ENCODE measurements at places on chromosomes 12 and 14. TPM values are rescaled to one million over a fixed set of nuclear protein-coding genes. Genes with fewer than 3 reads are reported as not detected.
A peak's percentile ranks its signal among the peaks of the same experiment; 100 is the strongest.

Gene TPH2
- not detected for total RNA-seq

- peak; percentile 28 for DNase-seq
These were observed 35.2 kb downstream of the SCARB1 start for GRCh38 chr12:124828264-124829007.

GRCh38 chr14:102417001-102417431 lies 54.3 kb downstream of the TECPR2 start:
- DNase-seq: no peak

Gene XPOT
- 90.7 TPM for total RNA-seq

DNA sequence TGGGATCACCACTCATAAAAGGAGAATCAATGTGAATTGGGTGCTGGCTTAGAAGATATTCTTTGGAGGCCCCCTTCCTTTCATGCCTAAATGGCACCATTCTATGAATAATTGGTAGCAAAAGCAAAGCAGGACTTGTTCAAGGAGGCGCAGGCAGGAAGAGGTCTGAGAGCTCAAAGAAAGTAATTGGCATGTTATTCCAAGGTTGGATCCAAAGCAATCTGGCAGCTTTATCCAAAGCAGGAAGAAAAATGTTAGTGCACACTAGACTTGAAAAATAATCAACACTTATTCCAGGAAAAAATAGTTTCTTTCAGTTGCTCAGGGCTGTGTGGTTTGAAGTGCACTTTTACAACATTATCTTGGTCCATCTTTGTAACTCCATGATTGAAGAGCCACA lies 326.4 kb downstream of the NUAK1 start:
- no peak for DNase-seq

DNA sequence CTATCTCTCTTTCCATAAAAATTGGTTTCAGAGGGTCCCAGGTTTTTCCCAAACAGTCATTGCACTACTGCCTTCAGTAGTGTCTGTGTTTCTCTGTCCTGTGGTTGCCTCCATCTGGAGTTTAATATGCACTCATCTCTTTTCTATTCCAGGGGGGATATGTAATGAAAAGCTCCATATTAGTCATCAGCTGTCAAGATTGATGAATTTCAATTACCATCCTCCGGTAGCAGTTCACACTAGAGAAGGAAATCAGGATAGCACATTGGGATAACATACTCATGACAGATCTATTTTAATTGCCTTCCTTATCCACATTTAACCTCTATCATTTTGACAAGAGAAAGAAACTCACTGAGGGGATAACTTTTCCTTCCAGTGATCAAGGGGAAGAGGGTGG lies 589.0 kb upstream of the SEL1L start:
- no peak for DNase-seq

DNA sequence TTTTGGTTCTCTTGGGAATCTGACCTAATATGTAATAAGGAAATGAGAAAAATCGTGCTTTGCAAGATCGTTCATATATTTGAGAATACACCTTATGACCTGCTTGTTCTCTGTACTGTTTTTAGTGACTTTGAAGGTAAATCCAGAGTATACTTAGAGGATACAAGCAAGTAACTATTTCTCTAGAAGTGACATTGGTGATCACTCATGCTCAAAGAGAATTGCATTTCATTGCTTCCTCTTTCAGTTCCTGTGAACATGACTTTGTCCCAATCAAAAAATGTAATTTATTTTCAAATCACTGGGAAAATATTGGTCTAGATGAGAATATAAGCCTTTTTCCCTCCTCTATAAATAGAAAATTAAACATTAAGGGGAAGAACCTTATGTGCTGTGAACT lies 2.7 kb downstream of the KTN1 start:
- no peak for DNase-seq

- no peak for DNase-seq
These were observed 9.4 kb upstream of the MORN3 start for GRCh38 chr12:121678716-121679300.

- DNase-seq: no peak
These were observed 320.0 kb downstream of the DPF3 start for GRCh38 chr14:72573725-72574417.

Gene PRH2
- total RNA-seq: not detected

- DNase-seq: no peak
These were observed 81.3 kb upstream of the NRXN3 start for GRCh38 chr14:78088916-78089315.

- DNase-seq: peak; percentile 76
These were observed 110.7 kb downstream of the SLC25A21 start for GRCh38 chr14:37061697-37062096.

Gene KLRC3
- not detected for total RNA-seq

Gene MEG3
- total RNA-seq: 14.3 TPM

DNA sequence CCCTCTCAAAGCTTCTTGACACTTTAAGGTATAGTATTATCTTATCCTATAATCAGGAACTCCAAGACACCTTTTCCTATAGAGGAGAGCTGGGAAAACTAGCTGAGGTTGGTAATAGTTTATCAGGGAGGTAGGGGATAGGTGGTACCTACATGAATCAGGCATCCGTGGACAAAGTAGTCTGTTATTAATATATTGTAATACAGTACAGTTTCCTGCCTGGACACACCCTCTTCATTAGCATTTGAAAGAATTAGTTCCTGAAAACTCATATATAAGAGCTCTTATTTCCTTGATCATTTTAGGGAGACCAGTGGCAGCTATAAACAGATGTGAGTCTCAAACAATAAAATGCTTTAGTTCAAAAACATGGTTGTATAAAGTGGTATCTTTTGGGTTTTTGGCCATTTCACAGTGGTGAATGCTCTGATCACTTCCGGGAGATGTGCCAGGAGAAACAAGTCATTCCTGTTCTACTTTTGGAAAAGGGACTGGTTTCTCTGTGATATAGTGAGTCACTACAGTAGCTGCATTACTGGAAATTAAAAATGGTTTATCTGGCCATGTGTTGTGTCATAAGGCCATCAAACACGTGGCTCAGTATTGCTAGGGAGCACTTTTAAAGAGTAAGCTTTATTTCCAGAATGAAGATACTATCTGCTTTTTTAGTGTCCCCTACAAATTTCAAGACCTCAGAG lies 98.1 kb downstream of the KLRB1 start:
- peak; percentile 1 for DNase-seq

DNA sequence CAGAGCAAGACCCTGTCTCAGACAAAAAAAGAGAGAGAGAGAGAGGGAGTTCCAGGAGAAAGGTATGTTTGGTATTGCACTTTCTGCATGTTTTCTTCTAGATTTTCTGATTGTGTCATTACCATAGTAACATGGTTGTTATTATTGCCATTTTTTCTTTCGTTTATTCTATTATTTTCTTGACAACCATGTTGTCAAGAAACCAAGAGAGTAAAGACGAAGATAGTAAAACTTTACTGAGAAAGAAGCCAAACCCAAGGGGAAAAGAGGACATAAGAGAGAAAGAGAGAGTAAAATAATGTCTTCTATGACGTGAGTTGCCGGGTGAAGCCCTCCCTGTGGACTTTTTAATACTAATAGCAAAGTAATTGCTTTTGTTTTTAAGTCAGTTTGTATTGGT lies 1186.0 kb upstream of the SEL1L start:
- DNase-seq: no peak

- no peak for DNase-seq
These were observed 1.5 kb upstream of the HSP90B1 start for GRCh38 chr12:103928682-103929045.

DNA sequence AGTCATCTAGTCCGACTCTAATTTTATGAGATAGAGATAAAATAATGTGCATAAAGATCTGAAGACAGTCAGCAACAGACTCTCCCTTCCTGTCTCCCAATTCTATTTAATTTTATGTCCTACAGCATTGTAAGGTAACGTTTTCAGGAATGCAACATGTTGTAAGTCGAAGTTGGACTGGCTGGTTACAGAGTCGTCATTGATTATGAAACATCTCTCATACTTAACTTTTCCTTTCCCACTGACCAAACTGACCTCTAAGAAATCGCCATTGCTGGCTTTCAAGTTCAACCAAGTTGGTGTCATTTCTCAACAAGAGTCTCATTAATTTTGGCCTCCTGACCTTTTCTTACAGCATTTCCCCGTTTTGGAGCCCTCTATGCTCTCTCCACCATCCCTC lies 4.9 kb upstream of the RIC8B start:
- DNase-seq: no peak

DNA sequence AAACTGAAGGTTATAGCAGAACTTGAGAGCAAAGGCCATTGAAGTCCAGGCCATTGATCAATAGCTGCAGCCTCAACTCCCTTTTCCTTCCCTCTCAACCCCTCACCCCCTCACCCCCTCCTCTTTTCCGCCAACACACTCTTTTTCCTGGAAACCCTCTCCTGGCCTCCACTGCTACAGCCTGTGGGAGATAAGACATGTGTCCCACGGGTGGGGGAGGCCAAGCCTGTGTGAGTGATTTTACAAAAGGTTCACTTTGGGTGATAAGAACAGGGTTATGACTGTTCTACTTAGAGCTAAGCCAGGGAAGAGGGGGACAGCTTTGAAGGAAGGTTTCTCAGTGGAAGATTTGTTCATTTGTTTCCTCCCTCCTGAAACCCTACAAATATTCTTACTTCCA lies 9.2 kb upstream of the FGF23 start:
- no peak for DNase-seq

Gene ADCY4
- total RNA-seq: not detected

Gene NYNRIN
- 0.33 TPM for total RNA-seq

- DNase-seq: no peak
These were observed 10.6 kb upstream of the NCOR2 start for GRCh38 chr12:124577986-124578385.

DNA sequence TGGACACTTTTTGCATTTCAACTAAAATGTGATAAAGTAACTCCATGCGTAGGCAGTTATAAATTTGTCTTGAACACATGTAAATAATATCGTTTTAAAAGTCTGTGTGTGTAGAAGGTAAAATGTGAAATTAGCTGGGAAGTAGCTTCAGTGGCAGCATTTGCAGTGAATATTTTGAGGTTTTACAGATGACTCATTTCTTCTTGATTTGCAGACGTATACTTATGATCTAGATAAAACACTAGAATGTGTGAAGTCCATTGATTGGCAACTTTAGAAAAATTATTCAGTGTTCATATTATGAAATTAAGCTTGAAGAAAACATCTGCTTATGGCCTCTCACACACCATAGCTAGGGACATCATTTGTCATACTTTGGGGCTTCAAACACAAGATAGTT lies 788.6 kb upstream of the NOVA1 start:
- no peak for DNase-seq

DNA sequence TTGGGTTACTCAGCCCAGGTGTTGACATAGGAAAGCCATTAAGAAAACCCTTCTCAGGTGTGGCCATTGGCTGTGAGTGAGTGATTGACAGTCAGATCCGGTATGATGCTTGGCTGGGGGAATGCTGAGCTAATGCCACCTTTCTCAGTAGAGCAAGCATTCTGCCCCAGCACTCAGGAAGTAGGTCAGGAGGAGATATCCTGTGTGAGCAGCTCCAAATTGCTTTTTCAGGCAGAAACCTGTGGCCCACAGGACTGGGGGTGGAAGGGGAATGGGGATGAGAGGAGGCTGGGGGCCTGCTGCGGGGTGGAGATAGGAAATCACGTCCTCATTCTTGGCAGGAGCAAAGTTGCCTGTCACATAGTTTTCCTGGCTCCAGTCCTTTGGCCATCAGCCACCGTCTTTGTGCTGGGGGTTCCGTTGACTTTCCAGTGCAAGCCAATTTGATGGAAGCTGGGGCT lies 55.7 kb downstream of the NINJ2 start:
- DNase-seq: peak; percentile 27

DNA sequence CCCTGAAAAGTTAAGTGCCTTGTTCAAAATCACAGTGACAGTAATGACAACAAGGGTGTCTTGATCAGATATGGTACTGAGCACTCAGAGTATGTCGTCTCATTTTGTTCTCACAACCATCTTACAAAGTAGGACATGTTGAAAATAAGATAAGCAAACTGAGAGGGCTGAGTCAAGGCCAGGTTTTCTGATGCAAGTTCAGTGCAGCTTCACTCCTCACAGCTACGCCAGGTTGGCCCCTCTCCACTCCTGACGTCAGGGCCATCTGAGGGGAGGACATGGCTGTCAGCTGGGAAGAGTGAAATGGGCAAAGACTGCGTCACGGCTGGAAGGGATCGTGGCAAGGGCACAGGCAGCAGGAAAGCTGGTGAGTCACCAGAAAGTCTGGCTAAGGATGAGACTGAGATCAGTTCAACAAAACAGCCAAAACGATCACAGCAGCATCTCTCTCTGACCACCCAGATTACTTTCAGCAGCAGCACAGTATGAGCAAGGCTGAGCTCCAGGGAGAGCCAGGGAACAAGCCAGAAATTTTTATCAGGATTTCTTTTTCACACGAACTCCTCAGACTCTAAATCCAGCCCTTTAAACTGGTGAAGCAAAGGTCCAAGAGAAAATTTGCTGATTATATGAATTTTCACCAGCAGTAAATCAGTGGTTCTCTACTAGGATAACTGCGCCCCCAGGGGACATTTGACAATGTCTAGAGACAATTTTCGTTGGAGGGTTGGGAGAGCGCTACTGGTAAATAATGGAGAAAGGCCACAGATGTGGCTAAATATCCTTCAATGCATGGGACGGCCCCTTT lies 297.9 kb upstream of the AMIGO2 start:
- DNase-seq: peak; percentile 94

All from Daoy (cell line).